ENCODE measurements at places on chromosomes 16 and 17.

DNA sequence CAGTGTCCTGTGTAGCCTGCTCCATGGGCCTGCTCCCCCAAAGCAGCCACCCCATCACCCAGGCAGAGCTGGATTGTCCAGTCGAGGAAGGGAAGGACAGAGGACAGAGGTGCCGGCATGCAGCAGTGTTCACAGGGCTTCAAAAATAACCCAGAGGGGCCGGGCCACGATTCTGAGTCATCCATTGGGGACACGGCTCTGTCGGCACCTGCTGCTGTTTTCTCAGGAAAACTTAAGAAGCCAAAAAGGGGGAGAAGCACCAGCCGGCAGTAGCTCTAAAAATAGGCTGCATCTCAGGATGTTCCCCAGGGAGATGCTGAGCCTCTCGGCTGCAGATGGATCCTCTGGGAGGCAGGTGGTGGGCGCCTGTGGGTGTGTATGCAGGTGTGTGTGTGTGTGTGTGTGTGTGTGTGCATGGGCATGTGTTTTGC, 1.6 kb downstream of the CA7 start:
- no peak for DNase-seq

GRCh38 chr16:89020068-89020924, 43.3 kb upstream of the CBFA2T3 start:
- DNase-seq: no peak

GRCh38 chr16:3771513-3771912, 54.2 kb upstream of the TRAP1 start:
- DNase-seq: no peak

DNA sequence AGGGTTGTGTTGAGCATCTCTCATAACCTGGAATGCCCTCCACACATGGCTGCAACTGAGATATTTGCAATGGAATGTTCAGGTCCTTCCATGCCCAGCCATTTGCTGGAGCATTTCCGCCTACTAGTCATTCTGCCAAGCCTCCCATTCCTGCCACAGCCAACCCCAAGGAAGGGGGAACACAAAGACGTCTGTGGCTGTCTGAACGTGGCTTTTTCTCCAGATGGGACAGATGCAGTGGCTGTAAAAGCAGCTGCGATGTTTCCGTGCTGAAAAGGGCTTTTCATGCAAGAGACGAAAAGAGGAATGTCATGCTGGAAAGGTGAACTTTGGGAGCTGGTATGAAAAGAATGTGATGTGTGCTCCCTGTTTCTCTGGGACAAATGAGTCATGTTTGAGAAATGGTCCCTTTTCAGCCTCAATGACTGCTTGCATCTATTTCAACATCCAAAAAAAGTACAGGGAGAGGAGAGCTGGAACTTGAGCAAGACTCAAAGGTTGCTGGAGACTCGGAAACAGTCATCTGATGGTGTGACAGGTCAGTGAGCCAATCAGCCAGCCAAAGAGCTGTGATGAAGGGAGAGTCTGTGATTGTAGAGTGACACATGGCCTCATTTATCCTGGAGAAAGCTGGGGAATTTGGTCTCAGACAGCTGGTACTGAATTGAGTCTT, 208.9 kb downstream of the SHISA9 start:
- peak; percentile 4 for DNase-seq

- no peak for DNase-seq
These were observed 24.1 kb upstream of the KCNJ16 start for GRCh38 chr17:70050931-70051330.

- no peak for DNase-seq
These were observed 224.2 kb downstream of the C16orf78 start for GRCh38 chr16:49597796-49598195.

DNA sequence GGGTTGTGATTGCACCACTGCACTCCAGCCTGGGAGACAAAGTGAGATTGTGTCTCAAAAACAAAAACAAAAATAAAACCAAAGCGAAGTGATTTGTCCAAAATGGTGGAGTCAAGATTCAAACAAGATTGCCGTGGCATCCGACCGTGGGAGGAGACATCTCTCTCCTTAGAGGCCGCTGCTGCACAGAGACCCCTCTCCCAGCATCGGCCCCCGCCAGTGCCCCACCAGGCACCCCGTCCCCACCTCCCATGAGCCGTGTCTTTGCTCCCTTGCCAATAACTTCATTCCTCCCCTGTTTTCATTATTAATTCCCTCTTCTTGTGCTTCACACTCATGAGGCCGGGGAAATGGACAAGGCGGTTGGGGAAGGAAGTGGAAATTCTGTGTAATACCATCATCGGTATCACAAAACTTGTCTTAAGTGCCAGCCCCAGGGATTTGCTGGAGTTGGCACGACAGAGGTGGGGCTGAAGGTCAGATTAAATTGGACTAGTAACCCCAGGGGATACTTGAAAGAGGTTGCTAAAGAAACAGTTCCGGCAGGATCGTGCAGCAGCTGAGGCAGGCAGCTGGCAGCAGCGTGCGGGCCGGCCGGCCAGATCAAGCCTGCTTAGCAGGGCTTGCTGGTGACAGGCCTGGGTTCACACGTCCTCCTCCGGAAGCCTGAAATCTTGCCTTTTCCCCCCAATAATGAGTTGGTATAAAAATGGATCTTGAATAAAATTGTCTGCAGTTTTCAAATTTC, 66.8 kb downstream of the RTN4RL1 start:
- no peak for DNase-seq

All from RKO (cell line).